ENCODE measurements at places on chromosomes 1 and 21.

- DNase-seq: no peak
These were observed 70.1 kb upstream of the ARHGEF16 start for GRCh38 chr1:3384407-3384806.

DNA sequence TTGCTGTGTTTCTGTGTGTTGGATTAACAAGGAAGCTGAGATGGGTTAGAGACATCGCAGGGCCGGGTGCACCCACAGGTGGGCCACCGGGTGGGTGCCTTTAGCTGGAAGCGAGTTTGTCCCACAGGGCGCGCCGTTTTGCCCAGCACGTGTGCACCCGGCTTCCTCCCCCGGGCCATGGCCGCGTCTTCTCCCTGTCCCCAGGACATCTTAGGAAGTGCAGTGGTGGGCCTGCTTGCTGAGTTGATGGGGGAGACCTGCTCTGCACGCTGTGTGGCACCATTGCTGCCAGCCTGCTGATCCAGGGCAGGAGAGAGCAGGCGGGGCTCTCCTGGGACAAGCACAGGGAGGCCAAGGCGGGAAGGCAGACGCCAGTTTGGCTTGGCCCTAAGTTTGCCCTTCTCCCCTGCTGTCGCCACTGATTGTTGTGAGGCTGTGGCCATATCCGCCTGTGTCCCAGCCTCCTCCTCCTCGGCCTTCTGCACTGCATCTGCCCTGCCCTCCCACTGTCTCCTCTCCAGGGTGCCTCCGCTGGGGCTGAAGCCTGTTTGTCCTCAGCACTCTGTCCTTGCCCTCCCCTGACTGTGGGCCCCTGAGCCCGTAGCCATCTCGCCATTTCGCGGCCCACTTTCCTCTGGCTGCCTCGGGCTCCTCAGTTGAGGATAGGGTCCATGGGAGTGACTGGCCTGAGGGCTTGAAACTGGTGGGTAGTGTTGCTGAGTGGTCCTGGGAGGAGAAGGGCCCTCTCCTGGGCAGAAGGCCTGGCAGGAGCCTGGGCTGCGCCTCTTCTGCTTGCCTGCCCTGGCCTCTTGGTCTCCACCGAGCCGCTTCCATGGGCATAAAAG lies 47.6 kb downstream of the PKNOX1 start:
- no peak for DNase-seq

- DNase-seq: peak; percentile 30
These were observed 6.2 kb upstream of the ANKRD35 start for GRCh38 chr1:145891587-145892485.

GRCh38 chr1:77030401-77031105 lies 163.3 kb downstream of the ST6GALNAC5 start:
- no peak for DNase-seq

GRCh38 chr1:202411422-202411821 lies 62.9 kb downstream of the PPP1R12B start:
- no peak for DNase-seq

DNA sequence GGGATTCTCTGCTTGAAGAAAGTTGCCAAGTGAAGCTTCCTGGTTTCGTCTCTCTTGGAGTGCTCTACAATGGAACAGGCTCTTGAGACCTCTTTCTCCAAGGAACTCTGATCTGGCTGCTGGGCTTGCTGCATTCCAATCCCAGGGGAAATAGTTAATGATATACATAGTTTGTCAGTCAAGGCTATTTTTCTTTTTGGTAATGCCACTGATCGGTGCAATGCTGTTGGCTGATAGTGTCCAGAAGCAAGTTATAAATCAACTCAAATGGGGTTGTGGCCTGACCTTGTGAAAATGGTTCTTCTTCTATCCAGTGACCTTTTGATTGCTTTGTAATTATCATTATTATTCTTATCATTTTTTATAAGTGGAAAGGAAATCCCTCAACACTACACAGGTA lies 48.4 kb upstream of the TNFSF18 start:
- DNase-seq: no peak

GRCh38 chr1:60059468-60059867 lies 14.1 kb downstream of the C1orf87 start:
- no peak for DNase-seq

DNA sequence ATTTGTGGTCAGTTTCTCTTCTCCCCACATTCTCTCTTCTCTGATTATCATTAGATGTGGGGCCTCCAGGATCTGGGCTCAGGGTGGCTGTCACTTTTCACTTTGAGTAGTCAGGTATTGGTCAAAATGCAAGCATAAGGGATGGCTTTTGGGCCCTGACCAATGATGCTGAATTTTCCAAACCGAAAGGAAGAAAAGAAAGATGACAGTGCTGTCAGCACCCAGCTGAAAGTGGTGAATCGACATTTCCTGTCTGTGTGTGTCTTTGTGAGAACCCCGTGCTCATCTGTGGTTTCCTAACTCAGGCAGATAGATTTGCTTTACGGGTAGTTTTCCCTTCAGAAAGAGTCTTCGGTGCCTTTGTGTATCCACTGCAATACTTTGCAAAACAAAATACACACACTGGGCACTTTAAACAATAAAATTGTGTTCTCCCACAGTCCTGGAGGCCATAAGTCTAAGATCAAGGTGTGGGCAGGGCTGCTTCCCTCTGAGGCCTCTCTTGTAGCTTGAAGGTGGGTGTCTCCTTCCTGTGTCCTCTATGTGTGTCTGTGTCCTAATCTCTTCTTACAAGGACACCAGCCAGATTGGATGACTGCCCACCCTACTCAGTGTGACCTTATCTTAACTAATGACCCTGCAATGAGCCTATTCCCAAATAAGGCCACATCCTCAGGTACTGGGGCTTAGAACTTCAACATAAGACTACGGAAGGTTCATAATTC lies 274.8 kb upstream of the AJAP1 start:
- DNase-seq: no peak

DNA sequence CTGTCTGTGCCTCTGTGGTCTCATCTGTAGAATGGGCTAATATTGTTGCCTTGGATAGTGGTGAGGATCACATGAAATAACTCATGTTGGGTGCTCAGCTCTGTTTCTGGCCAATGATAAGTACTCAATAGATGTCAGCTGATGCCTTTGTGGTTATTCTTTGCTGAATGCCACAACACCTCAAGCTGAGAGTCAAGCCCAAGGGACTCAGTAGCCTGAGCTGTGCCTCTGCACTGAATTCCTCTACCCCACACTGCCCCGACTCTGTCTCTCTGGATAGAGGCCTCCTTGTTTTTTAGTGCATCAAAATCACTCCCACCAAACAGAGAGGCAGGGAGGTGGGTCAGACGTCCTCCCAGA lies 196.1 kb upstream of the VAMP3 start:
- DNase-seq: no peak

- no peak for DNase-seq
These were observed 12.4 kb downstream of the NT5C1A start for GRCh38 chr1:39659538-39659937.

GRCh38 chr21:45985471-45986315 lies 4.1 kb downstream of the COL6A1 start:
- DNase-seq: no peak

DNA sequence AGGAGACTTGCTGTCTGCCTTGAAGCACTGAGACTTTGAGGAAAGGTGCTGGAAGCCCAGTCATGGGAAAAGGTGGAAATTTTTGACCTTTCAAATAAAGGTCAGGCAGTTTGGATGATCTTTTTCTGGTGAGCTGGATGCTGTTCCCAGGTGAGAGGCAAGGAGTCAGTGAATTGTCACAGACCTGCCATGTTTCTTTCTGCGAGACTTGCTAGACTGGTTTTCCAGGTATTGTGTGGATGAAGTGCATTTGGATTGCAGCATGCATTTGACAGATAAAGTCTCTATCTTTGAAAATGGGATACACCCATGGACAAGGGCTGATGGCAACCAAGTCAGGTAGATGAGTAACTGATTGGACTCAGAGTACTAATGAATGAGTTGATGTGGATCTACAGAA lies 65.7 kb upstream of the NHLH2 start:
- DNase-seq: no peak

GRCh38 chr1:143652744-143653428 lies 318.9 kb downstream of the FAM72C start:
- DNase-seq: no peak

GRCh38 chr21:27220416-27220815 lies 253.5 kb upstream of the ADAMTS5 start:
- no peak for DNase-seq

GRCh38 chr1:245062741-245063305 lies 92.0 kb upstream of the KIF26B start:
- no peak for DNase-seq

GRCh38 chr1:56538532-56538931 lies 40.8 kb downstream of the PLPP3 start:
- no peak for DNase-seq

DNA sequence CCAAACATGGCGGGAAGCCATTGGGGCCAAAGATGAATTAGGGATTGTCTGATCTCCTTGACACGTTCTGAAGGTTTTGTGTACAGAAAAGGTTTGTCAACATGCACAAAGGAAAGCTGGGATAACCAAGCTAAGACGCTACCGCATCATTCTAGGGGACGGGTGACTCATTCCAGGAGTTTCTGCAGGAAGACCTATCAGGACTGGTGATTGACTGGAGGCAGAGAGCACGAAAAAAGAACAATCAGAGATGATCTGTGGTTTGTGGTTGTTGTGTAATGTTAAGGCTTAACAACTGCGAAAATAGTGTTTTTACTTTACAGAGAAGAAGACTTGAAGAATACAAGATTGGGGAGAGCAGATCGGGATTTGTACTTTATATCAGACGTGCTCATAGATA lies 22.2 kb upstream of the ERG start:
- DNase-seq: no peak

DNA sequence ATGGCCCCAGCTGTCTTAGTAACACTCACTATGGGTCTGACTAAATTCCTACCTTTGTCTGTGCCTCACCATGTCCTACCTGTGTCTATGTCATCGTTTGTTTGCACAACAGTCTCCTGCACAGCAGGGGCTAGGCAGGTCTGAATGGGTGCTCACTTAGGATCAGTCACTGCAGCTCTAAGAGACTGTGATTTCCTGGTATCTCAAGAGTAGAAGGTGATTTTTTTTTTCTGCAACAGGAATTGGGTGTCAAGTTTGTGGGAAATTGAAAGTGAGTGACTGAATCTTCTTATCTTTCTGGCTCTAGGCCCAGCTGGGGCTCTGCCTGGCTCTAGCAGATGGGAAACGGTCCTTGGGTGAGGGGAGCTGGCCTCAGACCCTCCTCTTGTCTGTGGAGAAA lies 46.4 kb upstream of the TRABD2B start:
- DNase-seq: no peak

DNA sequence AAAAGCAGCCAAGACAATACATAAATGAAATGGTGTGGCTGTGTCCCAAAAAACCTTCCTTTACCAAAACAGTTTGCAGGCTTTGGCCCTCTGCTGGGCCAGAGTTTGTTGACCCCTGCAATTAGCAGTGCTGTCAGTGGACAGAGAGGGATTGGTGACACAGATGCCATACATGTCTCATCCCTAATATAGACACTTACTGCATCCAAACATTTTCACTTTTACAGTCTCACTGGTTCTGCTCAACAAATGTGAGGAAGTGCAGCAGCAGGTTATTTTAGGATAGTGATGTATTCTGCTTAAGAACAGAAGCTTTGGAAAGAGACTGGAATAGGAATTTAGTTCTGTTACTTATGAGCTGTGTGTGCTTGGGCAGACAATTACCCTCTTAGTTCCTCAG lies 462.8 kb upstream of the LRRC7 start:
- DNase-seq: no peak

- DNase-seq: no peak
These were observed 45.1 kb downstream of the FYB2 start for GRCh38 chr1:56774067-56774609.

GRCh38 chr1:61412601-61413000 lies 312.3 kb downstream of the TM2D1 start:
- no peak for DNase-seq

- no peak for DNase-seq
These were observed 16.0 kb downstream of the CTNNBIP1 start for GRCh38 chr1:9894115-9894514.

- peak; percentile 16 for DNase-seq
These were observed 100.8 kb downstream of the UCK2 start for GRCh38 chr1:165928075-165928731.

DNA sequence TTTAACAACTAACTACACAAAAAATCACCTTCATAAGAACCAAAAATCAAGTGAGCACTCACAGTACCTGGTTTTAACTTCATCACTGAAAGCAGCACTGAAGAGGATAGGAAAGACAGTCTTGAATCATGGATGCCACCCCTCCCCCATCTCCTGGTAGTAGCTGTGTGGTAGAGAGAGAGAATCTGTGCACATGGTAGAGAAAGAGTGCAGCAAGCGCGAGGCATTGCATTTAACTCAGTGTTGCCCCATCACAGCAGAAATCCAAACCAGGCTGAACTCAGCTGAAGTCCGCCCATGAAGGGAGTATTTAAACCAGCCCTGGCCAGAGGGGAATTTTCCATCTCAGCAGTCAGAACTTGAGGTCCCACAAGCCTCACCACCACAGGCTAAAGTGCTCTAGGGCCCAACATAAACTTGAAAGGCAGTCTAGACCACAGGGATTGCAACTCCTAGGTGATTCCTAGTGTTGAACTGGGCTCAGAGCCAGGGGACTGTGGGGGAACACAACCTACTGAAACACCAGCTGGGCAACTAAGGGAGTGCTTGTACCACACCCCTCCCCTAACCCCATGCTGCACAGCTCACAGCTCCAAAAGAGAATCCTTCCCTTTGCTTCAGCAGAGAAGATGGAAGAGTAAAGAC lies 38.4 kb downstream of the VAV3 start:
- DNase-seq: no peak

DNA sequence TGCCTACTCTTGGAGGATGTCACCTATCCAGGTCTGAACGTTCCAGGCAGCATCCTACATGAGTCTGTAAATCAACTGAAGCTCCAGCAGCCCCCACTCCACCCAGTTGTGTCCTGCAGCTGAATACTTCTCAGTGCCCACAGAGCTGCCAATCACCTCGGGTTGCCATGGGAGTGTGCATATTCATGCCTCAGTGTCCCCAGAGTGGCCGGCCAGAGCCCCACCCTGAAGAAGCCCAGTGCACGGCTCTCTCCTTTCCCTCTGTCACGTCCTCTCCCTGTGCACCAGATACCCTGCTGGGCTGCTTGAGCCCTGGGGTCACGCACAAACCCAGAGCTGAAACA lies 16.1 kb upstream of the GSTM4 start:
- DNase-seq: no peak

DNA sequence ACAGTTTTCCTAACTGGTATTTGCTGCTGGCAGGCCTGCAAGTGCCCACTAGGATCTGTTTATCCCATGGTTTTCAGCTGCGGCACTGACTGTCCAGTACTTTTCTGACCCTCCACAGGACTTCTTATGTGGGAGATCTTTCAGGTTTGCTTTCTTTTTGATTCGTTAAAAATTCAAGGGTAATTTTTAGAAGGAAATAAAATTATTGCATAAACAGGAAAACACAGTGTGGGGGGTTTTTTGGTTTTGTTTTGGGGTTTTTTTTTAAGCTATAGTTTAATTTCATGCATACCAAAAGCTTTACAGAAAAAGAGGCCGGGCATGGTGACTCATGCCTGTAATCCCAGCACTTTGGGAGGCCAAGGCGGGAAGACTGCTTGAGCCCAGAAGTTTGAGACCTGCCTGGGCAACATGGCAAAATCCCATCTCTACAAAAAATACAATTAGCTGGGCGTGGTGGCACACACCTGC lies 3.6 kb downstream of the NIBAN1 start:
- DNase-seq: no peak

Data from T follicular helper cell (primary cell).